ENCODE measurements at places on chromosomes 2 and 18. TPM values are rescaled to one million over a fixed set of nuclear protein-coding genes. Genes with fewer than 3 reads are reported as not detected.

The WDSUB1 gene
- total RNA-seq, result 3.5 TPM

- no peak for DNase-seq
Measured at GRCh38 chr2:205556841-205557539, 125.3 kb upstream of the NRP2 start.

The CYBRD1 gene
- total RNA-seq, result 1.7 TPM

- DNase-seq, result no peak
Measured at GRCh38 chr2:144215701-144216675, 303.9 kb downstream of the ZEB2 start.

GRCh38 chr18:10312326-10313015 lies 142.0 kb upstream of the APCDD1 start:
- DNase-seq, result no peak

DNA sequence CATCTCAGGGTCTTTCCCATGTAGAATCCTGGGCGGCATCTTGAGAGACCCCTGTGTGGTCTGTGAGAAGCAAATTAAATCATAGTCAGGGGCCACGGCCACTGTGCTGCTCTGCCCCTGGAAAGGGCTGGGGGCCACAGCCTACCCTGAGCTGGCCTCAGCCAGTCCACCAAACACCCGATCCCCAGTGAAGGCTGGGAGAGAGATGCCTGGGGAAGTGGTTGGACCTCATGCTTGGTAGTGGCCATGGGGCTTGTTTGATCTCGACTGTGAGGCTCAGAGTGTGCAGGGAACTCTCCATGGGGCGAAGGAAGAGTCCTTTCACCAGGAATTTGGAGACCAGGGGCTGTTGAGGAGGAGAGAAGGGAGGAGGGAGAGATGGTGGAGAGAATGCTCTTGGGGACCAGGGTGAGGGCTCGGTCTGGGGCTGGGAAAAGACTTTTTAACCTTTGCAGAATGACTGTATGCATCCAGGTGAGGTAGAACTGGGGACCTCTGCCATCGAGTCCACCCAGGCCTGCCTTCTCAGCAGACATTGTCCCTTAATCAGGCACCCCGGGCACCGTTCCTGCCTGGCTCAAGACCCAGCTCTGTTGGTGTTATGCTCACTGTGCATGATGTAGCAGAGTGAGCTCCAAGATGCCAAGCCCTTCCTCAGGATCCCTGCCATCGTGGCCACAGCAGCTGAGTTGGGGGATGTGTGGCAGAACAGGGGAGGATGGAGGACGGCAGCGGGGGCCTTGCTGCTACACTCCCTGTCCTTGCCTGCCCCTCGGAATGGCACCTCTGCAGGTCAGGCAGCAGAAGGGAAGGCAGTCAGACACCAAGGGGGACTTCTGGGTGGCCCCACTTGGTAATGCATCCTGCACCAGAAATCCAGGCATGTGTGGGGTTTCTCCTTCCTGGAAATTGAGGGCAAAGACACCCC lies 249.9 kb downstream of the DYSF start:
- DNase-seq, result no peak

DNA sequence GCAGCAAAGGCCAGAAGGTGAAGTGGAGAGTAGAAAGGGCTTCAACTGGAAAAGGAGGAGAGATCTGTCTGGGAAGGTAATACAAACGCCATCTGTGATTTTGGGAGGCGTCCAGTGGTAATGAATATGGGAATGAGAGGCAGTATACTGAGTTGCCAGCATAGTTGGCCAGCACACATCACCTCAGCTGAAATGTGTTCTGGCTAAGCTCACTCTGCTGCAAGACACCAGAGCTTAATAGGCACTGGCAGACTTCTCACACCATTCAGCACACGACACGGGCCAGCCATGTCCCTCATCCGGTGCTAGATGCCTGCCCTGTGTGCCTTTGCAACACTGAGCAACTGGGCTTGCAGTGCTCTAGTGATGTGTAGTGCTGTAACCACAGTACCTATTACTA lies 277.1 kb downstream of the PIEZO2 start:
- DNase-seq, result no peak

The ZNF396 gene
- 0.95 TPM for total RNA-seq

GRCh38 chr2:289362-290089 lies 1.6 kb upstream of the ALKAL2 start:
- DNase-seq, result peak; percentile 25

DNA sequence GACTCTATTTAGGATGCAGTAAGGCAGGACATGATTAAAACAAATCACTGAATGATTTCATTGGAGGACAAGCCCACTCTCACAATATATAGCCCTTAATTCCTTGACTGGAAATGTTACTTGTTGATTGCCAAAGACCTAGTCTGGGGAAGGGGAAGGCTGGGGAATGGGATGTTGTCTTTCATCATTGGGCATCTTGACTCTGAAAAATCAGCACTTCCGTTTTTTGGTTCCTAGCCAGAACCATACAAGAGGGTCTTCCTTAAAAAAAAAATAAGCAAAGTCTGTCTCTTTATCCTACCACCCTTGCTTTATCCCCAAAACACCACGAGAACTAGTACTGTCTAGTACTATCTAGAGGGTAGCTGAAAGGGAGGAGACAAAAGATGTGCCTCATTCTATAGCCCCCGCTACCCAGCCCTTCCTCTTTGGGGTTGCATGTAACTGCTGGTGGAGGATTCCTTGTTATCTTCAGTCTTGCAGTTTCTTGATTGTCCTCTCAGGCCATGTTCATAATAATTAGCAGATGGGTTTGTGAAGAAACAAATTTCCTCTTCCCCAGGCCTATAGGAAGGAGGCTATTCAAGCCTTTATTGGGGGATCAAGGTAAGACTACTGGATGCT lies 55.8 kb downstream of the NEMP2 start:
- no peak for DNase-seq

- no peak for DNase-seq
Measured at GRCh38 chr2:174664084-174664759, 66.6 kb upstream of the WIPF1 start.

DNA sequence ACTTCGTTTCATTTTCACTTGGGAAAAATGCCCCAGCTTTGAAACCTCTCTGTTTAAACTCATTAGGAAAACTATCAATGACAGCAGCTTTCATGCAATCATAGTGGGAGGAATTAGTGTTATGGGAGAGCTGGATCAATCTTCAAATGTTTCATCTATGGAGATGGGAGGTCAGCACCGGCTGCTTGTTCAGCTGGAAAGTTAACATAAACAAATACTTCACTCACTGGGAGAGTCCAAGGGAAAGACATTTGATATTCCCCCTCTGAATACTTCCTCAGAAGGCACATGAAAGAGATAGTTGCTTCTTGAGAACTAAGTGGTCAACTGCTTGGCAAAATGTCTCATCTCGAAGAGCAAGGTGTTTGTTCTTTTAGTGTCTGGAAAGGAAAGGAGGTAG lies 7.3 kb downstream of the LYPD1 start:
- DNase-seq, result no peak

The SCYGR4 gene
- not detected for total RNA-seq

- no peak for DNase-seq
Measured at GRCh38 chr2:238162846-238163441, 4.2 kb downstream of the ERFE start.

The SLC8A1 gene
- total RNA-seq, result 1.6 TPM

The ABHD3 gene
- 17.9 TPM for total RNA-seq

DNA sequence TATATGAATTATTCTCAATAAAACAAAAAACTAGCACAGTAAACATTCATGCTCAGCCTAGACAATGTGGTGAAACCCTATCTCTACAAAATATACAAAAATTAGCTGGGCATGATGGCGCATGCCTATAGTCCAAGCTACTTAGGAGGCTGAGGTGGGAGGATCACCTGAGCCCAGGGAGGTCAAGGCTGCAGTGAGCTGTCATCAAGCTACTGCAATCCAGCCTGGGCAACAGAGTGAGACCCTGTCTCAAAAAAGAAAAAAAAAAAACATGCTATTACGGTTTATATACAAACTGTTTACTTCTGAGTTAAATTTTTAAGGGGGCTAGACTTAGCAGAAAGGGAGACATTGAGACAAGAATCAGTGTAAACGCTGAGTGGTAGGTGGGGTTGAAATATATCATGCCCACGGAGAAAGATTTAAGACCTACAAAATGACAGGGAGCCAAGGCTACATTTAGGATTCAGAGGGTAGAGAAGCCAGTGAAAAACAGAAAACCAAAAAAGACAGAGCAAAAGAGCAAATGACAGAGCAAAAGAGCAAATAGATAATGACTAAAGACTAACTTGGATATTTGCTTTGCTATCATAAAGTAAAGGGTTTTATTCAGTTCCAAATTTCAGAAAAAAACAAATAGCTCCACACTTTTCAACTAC lies 7.5 kb downstream of the TTC32 start:
- DNase-seq, result no peak

DNA sequence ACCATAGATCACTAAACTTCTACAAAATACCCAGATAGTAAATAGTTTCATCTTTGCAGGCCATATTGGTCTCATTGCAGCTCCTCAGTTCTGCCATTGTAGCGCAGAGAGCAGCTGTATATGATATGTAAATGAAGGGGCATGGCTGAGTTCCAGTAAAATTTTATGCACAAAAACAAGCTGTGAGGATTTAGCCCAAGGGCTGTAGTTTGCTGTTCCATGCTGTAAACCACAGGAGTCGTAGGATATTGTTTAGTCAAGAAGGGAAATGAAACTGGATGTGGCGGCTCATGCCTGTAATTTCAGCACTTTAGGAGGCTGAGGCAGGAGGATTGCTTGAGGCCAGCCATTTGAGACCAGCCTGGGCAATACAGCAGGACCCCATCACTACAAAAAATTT lies 83.0 kb downstream of the MGAT5 start:
- DNase-seq, result no peak

DNA sequence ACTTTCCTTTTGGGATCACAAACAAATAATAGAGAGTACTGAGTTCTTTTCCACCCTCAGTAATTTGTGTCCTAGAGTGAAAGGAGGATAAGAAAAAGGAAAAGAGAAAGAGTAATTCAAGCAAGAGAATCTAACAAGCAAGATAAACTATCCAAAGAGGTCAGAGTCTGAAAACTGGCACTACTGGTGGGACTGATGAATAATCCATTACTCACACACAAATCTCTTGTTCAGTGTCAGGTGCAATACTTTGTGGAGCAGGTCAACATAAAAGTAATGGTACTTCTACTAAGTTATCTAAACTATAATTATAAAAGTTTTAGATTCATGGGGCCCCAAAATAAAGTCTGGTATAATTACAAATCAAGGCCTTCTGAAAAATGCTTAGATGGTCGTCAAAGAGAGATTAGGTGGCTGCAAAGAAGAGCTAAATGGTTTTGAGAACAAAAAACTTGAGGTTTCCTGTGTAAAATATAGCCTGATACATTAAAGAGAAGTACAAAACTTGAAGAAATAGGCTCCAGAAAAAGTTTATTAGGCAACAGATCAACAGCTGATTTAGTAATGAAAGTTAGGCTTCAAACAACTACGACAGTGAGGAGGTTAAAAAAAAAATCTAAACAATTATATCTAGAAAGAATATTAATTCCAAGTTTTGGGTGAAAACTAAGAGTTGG lies 109.4 kb downstream of the BAZ2B start:
- peak; percentile 75 for DNase-seq

DNA sequence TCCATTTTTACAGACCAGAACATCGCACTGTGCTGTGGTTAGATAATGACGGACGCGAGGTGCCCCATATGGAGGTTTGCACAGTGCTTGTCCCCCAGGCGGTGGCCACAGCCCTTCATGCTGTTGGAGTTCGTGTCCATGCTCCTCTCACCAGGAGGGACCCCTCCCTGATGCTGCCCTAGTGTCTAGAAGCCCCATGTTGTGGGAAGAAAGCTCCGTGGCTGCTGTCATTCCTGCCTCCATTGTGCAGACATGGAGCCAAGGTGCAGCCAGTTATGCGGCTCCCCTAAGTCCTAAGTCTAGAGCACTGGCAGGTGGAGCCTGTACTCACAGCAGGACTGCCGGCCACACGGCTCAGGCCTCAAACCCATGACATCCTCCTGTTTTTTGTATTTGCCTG lies 464.9 kb downstream of the EIPR1 start:
- no peak for DNase-seq

- no peak for DNase-seq
Measured at GRCh38 chr2:59029058-59029457, 787.9 kb upstream of the FANCL start.

DNA sequence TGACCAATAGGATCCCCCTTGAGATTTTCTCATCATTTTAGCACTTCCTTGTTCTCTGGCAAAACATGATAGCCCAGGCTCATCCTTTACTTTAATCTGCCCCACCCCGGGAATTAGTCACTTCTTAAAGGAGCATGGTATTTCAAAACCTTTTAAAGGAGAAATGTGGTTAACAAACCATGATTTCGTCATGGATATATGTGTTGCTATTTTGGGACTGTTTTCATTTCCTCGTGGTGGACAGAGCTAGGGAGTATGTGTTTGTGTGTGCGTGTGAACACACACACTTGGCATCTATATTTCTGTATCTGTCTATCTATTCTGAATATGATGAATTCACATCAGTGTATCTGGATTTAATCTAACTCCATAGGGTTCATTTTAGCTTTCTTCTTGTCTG lies 128.1 kb downstream of the BIRC6 start:
- peak; percentile 80 for DNase-seq

DNA sequence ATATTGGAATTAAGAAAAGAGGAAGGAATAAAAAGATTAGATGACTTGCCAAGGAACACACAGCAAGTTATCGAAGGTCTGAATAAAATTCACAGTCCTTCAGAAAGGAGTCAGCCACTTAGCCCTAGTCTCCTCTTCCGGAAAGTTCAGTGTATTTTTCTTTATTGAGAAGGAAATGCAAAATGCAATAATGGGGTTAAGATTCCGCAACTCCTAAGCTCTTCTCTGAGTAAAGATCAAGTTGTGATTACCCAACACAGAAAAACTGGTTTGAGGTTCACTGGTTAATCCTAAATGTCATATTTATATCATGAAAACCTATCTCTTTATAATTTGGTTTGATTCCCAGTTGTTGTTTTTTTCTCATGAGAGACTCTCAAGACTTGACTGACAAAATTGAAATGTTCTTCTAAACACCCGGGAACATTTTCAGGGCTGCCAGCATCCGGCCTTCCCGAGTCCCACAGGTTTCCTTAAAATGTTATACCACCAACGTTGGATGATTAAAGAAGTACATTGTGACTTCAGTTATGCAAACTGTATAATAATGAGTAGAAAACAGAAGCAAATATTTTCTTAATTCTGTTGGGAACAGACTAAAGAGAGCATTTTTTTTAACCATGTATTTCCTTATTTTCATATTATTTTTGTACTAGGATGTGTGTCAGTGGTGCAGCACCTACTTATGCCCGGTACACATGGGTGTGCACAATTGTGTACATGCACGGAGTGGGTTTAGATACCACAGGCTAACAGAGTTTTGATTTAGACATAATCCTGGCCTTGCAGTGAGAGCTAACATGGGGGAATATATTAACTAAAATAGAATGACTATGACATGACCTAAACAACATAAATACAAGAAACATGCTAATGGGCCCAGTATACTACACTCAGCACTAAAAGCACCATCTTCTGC lies 100.2 kb downstream of the STK39 start:
- DNase-seq, result no peak

The SEPTIN10 gene
- 36.1 TPM for total RNA-seq

DNA sequence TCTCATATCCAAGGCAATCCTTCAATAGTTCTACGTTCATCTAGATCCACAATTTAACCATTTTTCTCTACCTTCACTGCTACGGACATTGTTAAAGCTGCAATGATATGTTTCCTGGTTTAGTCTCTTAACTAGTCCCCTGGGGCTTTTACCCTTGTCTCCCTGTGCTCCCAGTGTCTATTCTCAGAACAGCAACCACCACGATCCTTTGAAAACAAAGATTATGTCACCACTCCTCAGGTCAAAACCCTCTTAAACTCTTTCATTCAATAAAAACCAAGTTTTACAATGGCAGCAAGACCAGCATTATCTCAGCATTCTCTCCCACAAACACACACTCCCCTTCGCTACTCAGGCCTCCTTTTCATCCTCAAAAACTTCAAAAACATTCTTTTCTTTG lies 298.2 kb upstream of the CHST9 start:
- DNase-seq, result no peak
